ENCODE measurements at places on chromosomes 3 and 15. TPM values are rescaled to one million over a fixed set of nuclear protein-coding genes. Genes with fewer than 3 reads are reported as not detected.

DNA sequence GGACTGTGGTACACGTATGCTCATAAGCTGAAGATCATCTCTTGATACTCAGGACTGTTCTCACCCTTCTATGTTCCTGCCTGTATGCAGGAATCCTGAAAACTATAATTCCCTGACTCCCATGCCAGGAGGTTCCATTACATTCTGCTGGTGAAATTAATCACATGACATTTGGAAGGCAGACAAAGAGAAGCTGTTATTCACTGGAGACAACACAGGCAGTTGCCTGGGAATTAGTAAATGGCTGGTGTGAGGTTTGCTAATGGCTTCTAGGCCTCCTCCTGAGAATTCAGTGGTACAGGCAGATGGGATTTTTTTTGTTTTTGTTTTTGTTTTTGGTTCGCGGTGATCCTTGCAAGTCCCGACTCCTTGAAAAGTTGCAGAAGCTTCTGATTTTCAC, 91.4 kb downstream of the CTNNB1 start:
- DNase-seq: no peak

Gene SRP14
- total RNA-seq: 102 TPM

GRCh38 chr3:150411106-150411460, 3.0 kb downstream of the TSC22D2 start:
- no peak for DNase-seq

DNA sequence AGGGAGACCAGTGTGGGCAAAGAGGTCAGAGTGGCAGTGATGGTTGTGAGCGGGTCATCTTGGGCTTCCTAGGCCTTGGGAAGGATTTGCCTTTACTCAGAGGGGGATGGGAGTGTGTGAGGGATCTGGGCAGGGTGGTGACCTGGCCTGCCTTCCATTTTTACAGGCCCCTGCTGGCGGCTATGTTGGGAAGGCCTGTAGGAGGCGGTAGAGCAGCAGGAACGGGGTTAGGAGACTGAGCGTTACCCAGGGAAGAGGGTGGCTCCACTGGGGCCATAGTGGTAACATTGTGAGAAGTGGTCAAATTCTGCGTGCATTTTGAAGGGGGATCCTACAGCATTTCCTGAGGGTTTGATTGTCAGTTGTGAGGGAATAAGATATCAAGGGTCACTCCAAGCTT, 307.3 kb upstream of the CTDSPL start:
- no peak for DNase-seq

Gene PRSS50
- total RNA-seq: not detected

DNA sequence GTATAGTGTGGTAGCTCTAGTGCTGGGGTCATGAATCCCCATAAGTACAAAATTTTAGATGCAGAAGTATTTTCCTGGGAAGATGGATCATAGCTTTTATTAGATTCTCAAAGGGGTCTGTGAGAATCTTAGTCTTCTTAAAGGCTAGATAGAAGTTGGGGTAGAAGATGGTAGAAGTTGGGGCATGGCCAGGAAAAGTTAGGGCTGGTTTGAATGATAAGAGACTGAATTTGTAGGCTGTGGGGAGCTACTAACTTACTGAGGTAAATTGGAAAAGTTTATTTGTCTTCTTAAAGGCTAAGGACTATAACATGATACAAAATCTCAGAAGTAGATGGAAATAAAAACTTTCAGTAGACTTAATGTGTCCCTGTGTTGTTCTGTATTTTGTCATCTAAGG, 1.6 kb upstream of the UBE2Q2 start:
- no peak for DNase-seq

- no peak for DNase-seq
These were observed 134.7 kb downstream of the LRTM1 start for GRCh38 chr3:54793171-54793570.

Gene GATA2
- 0.41 TPM for total RNA-seq

GRCh38 chr3:189099505-189100290, 72.1 kb upstream of the TPRG1 start:
- no peak for DNase-seq

DNA sequence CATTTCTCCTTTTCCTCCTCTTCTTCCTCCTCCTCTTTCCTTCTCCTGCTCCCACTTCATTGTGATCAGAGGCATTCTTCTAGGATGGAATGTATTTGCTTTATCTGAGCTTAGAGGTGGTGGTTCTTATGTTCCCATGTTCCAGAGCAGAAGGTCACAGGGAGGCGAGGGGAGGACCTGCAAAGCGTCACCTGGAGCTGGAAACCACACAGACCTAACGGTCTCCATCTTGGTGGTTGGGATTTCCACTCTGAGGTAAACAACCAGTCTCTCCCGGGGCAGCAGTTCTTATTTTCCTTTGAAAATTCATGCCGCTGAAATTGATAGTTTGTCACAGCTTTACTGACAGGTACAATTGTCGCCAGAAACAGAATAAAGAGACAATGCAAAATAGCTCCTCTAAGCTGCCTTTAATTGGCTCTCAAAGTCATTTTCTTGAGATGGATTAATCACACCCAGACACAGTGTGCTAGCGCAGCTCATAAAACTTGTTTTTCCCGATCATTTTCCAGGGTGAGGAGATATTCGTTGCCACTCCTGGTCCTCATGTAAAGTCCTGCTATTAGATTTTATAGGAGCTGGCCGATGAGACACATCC, 16.9 kb upstream of the AGBL1 start:
- no peak for DNase-seq

- DNase-seq: peak; percentile 47
These were observed 27.6 kb downstream of the SLC28A1 start for GRCh38 chr15:84911879-84912660.

Gene VGLL3
- 1.2 TPM for total RNA-seq

- no peak for DNase-seq
These were observed 33.5 kb downstream of the HMCES start for GRCh38 chr3:129312021-129312639.

GRCh38 chr3:167941234-167941995, 154.3 kb downstream of the GOLIM4 start:
- DNase-seq: no peak

DNA sequence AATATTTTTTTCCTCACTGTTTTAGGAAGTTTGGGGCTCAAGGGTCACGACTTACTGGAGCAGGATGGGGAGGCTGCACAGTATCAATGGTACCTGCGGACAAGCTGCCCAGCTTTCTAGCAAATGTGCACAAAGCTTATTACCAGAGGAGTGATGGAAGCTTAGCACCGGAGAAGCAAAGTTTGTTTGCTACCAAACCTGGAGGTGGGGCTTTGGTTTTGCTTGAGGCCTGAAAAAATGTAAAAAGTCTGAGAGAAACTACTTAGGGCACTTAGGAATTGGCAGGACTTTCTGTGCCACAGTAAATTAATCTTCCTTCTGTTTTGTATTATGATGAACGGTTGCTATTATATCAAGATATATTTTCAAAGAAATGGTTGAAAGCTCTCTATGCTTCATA, 95.1 kb upstream of the FGF7 start:
- no peak for DNase-seq

Gene PIERCE2
- 3.7 TPM for total RNA-seq

- DNase-seq: no peak
These were observed 28.4 kb downstream of the SH3GL3 start for GRCh38 chr15:83475551-83475950.

DNA sequence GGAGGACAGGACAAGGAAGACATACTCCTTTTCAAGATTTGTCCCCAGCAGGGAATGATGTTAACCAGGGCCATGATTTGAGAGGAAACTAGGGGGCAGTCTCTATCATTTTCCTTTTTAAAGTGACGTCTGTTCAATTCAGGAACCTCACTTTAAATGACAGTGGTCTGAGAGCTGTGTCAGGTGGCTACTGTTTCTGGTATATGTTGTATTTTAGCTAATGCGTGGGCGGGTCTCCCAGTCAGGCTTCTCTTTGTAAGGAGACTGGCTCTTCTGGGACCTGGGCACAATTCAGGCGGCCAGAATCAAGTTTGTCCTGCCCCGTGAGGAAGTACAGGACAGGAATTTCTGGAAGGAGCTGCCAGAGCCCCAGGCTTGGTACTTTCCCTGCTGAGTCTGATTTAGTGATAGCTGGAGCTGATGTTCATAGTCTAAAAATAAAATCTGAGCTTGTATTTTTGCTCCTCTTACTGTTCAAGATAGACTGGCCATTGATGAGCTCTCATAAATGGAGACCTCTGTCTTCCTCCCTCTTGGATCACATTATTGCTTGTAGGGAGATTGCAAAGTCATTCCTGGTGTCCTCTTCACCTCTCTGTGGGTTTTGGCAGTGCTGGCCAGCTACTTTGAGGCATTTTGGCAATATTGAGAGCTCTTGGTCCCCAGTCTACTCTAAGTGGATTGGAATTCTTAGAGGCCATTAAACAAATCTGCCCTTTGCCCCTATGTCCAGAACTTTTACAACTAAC, 25.6 kb downstream of the SQOR start:
- no peak for DNase-seq

Gene COLQ
- 1.6 TPM for total RNA-seq

GRCh38 chr3:7423995-7424394, 563.1 kb downstream of the GRM7 start:
- no peak for DNase-seq

- DNase-seq: no peak
These were observed 168.0 kb upstream of the MLF1 start for GRCh38 chr3:158403013-158403412.

DNA sequence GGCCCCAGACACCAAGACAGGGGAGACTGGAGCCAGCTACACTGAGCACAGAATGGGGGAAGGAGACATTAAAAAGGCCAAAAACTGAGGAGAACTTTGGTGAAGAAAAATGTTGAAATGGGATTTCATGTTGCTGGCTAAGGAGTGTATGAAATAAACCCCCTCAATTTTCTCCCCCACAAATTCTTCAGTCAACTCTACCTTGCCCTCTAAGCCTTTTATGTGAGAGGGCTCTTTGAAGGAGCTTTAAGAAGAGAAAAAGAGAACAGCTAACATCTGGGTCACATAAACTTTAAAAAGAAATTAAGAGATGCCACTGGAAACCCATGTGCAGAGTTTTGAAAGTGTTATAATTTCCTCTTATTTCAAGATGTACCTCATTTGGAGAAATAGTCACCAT, 88.6 kb downstream of the ATP8B4 start:
- DNase-seq: no peak

Gene PIF1
- 0.82 TPM for total RNA-seq

- DNase-seq: no peak
These were observed 61.5 kb downstream of the USF3 start for GRCh38 chr3:113634782-113635474.

All from frontal cortex (tissue), 4 donors.